ENCODE measurements at places on chromosomes 13 and 19. TPM values are rescaled to one million over a fixed set of nuclear protein-coding genes. Genes with fewer than 3 reads are reported as not detected.

DNA sequence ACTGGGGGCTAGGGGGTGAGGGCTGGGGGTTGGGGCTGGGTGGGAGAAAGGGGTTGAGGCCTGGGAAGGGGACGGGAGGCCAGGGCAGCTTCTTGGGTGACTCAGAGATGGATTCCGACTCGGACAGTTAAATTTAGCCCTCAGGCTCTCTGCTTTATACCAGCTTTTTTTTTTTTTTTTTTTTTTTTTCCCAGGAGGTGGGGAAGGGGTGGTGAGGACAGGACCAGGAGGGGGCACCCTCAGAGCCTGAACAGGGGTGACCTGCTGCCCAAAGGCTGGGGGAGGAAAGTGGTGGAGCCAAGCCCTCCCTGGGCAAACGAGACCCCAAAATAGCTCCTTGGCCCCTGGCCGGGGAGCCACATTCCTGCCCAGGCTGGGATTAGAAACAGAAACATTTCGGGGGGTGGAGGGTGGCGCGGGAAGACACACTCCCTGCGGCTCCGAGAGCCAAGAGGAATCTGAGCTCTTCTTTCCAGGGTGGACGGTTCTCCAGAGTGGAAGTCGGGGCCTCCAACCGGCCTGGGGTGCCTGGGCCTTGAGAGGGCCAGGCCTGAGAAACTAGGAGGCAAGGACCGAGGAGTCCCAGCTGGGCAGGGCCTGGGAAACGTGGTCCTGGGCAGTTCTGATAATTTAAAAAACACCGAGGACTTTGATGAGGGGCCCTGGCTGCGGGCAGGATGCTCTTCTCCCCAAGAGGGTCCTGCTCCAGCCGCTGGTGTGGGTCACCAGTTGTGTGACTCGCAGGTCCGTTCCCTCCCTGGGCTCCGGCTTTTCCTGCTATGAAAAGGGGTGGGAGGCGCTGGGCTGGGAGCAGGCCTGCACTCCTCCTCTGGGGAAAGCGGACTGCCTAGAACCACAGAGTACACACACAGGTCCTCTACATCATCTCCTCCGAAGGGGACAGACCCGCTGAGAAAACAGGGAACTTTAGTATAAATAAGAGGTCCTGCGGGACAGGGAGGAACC, 813 bp upstream of the DMPK start:
- H3K4me1 ChIP-seq = peaks cover 14% of the 10 kb centered on the region
- no peaks in the 10 kb centered on the region for H3K27me3 ChIP-seq
- no peak for DNase-seq
- H3K27ac ChIP-seq = no peak overlapping the region

DNA sequence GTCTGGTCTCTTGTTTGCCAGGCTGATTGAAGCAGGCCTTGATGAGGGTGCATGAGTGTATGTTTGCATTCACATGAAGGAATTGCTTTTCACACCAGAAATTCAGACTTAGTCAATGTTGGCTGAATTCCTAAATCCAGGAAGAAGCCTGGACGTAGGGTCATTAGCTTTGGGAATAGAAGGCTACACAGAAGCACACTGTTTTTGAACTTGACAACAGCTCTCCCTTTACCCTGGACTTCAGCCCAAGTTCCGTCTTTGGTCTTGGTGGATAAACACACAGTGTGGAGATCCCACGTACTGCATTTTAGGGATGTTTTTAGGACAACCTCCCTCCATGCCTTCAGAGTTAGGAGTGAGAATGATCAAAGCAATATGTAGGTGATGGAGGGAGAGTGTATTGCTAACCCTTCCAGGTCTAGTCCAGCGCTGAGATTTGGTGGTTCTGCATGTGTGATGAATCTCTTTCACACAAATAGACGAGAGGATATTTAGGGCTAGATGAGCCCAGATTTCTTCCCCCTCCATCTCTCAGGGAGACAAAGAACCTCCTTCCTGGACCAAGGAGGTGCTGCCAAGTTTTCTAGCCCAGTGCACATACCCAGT, 22.8 kb downstream of the TM6SF2 start:
- no peak for DNase-seq
- no peaks in the 10 kb centered on the region for H3K4me1 ChIP-seq
- no peaks in the 10 kb centered on the region for H3K36me3 ChIP-seq
- H3K27me3 ChIP-seq = no peaks in the 10 kb centered on the region
- no peak overlapping the region for H3K4me3 ChIP-seq

DNA sequence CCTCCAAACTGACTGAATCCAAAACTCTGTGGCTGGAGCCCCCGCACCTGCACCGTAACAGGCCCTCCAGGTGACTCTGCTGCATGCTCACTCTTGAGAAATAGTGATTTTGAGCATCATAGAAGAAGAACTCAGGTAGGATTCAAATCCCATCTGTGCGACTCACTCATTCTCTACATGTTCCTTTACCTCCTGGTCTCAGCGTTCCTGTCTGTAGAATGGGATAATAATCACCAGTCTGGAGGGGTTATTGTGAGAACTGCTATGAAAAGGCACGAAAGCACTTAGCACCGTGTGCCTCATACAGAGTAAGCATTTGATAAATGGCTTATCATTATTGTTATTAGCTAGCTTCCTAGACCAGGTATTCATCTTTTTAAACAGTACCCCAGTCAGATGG, 36.5 kb upstream of the NPAS1 start:
- no peak overlapping the region for H3K27ac ChIP-seq
- H3K36me3 ChIP-seq = no peaks in the 10 kb centered on the region
- H3K4me1 ChIP-seq = no peaks in the 10 kb centered on the region
- DNase-seq = no peak
- no peak overlapping the region for H3K4me3 ChIP-seq

GRCh38 chr19:49844138-49845095, 6.5 kb upstream of the PTOV1 start:
- no peak overlapping the region for H3K27ac ChIP-seq
- H3K4me1 ChIP-seq = peaks cover 22% of the 10 kb centered on the region
- H3K4me3 ChIP-seq = no peak overlapping the region
- peaks cover 5% of the 10 kb centered on the region for H3K36me3 ChIP-seq

DNA sequence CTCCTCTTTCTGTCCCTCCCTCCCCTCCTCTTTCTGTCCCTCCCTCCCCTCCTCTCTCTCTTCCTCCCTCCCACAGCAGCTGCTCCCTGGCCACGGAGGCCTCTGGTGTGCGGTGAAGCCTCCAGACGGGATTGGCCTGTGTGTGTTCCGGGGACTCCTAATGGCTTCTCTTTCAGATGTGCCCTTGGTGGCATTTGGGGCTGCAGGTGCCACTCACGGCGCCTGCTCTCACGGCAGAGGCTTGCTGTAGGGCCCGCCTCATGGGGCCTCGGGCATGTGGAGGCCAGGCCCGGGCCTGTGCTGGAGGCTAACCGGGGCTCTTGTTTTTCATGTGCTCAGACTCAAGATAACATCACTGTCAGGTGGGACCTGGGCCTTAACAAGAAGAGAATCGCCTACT, 20.9 kb downstream of the UPF1 start:
- H3K27me3 ChIP-seq = no peaks in the 10 kb centered on the region
- H3K4me1 ChIP-seq = peaks cover 10% of the 10 kb centered on the region
- peaks cover 30% of the 10 kb centered on the region for H3K36me3 ChIP-seq

DNA sequence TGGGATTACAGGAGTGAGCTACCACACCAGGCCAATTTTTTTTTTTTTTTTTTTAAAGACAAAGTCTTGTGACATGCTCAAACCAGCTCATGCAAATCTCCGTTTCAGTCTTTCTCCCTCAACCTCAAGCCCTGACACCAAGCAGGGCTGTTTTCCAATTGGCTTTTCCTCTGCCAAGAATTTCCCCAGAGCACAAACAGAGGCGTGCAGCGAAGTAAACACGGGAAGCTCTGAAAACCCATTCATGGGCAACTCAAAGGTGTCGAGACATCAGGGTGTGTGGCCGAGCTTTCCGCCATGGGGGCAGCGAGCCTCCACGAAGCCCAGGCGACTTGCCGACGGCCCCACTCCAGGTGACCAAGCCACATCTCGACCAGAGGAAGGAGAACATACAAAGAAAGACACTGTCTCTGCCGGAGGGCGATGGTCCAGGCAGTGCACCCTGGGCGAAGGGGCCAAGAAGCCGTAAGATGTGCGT, 70.0 kb downstream of the INSR start:
- no peaks in the 10 kb centered on the region for H3K4me1 ChIP-seq
- H3K27ac ChIP-seq = no peak overlapping the region
- no peak for DNase-seq
- no peaks in the 10 kb centered on the region for H3K36me3 ChIP-seq
- no peak overlapping the region for H3K4me3 ChIP-seq
- H3K27me3 ChIP-seq = no peaks in the 10 kb centered on the region

DNA sequence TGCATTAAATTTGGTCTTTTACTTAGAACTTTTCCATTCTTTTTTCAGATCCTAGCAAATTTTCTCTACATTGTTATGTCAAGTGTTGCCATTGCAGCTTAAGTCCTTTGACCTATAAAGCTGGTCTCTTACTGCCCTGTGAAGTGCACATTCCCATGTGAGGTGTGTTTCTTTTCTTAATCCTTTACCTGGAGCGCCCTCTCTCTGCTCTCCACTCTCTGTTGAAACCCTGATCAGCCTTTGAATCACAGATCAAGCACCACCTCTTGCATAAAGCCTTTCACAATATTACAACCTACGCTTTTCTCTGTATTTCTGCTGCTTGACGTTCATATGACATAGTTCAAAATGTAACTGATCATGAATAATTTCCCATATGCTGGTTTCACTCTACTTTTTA, 84.8 kb downstream of the PCDH17 start:
- no peaks in the 10 kb centered on the region for H3K36me3 ChIP-seq
- H3K27ac ChIP-seq = no peak overlapping the region
- DNase-seq = no peak

MEIOSIN gene
- not detected for total RNA-seq

NLRP5 gene
- total RNA-seq = not detected

OVOL3 gene
- 1.6 TPM for total RNA-seq

ZSCAN1 gene
- total RNA-seq = not detected

ZNF285 gene
- total RNA-seq = not detected

KCNJ14 gene
- total RNA-seq = 0.69 TPM
